Colonic mucosa (tissue), 4 donors: ENCODE measurements at places on chromosomes 5 and 9. TPM values are rescaled to one million over a fixed set of nuclear protein-coding genes. Genes with fewer than 3 reads are reported as not detected.

Gene ADAMTS13
- 4.2 TPM for total RNA-seq

DNA sequence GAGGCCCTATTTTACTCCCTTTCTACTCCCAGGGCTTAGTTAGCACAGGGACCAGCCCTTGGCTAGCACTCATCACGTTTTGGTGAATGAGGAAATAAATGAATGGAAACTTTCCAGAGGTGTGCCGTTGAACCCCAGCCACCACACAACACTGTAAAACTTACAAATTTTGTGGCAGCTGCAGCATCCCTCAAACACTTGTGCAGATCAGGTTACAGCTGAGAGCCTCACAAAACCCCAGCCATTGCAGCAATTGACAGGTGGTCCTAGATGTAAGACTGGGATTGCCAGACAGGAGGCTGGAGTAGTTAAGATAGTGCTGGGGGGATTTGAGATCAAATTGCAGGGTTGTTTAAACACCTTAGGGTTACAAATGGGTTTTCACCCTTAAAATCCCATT is 482.2 kb upstream of the KIF2A start:
- H3K36me3 ChIP-seq: no peaks in the 10 kb centered on the region
- no peak overlapping the region for H3K4me3 ChIP-seq
- DNase-seq: no peak
- no peaks in the 10 kb centered on the region for H3K4me1 ChIP-seq

Gene PCYOX1L
- 10.1 TPM for total RNA-seq

Gene BAAT
- not detected for total RNA-seq

DNA sequence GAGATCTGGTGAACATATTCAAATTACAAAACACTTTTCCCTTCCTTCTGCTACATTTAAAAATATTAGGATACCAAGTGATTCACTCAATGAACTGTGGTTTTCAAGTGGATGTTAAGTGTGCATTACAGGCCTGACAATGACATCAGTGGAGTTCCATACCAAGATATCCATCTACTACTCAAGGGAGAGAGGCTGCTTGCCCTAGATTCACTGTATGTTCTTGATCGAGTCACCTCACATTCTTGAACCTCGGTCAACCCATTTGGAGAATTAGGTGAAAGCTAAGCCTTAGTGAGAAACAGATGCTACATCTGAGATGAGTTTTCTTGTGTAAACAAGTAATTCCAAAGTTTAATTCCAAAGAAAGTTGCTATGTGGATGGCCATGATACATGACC is 142.2 kb downstream of the FGF10 start:
- H3K4me1 ChIP-seq: no peaks in the 10 kb centered on the region
- H3K36me3 ChIP-seq: no peaks in the 10 kb centered on the region
- no peak overlapping the region for H3K4me3 ChIP-seq
- DNase-seq: no peak
- H3K27me3 ChIP-seq: no peaks in the 10 kb centered on the region

DNA sequence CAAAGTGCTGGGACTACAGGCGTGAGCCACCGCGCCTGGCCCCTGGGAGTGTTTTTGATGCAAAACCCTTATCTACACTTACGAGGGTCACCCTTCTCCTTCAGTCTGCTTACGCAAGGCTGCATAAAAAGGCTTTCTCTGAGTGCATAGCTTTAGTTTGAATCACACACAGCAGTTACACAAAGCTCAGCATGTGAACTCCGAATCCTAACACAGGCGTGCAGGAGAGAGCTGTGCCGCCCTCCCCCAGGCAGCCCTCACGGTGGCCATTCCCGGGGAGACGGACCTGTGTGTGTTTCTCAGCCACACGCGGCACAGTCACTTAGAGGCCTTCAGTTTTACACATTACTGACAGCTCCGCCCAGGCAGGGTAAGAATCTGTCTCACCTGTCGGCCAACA is 26.7 kb downstream of the EXD3 start:
- no peaks in the 10 kb centered on the region for H3K36me3 ChIP-seq
- no peak overlapping the region for H3K4me3 ChIP-seq
- peaks cover under 1% of the 10 kb centered on the region for H3K4me1 ChIP-seq

GRCh38 chr9:88379352-88379751 is 8.9 kb upstream of the SPIN1 start:
- H3K4me3 ChIP-seq: no peak overlapping the region
- no peaks in the 10 kb centered on the region for H3K27me3 ChIP-seq
- no peak for DNase-seq
- no peaks in the 10 kb centered on the region for H3K4me1 ChIP-seq

GRCh38 chr9:118059484-118060278 is 355.5 kb downstream of the TLR4 start:
- no peaks in the 10 kb centered on the region for H3K27me3 ChIP-seq
- no peaks in the 10 kb centered on the region for H3K36me3 ChIP-seq
- no peak for DNase-seq
- H3K4me1 ChIP-seq: no peaks in the 10 kb centered on the region
- no peak overlapping the region for H3K27ac ChIP-seq

GRCh38 chr9:133615186-133615585 is 6.0 kb upstream of the FAM163B start:
- H3K4me1 ChIP-seq: no peaks in the 10 kb centered on the region
- no peaks in the 10 kb centered on the region for H3K36me3 ChIP-seq
- no peak for DNase-seq
- H3K27me3 ChIP-seq: no peaks in the 10 kb centered on the region
- H3K27ac ChIP-seq: no peak overlapping the region

GRCh38 chr9:108234811-108235210 is 621.0 kb downstream of the ACTL7B start:
- no peaks in the 10 kb centered on the region for H3K4me1 ChIP-seq
- H3K27me3 ChIP-seq: no peaks in the 10 kb centered on the region
- DNase-seq: no peak
- H3K27ac ChIP-seq: no peak overlapping the region
- no peaks in the 10 kb centered on the region for H3K36me3 ChIP-seq

DNA sequence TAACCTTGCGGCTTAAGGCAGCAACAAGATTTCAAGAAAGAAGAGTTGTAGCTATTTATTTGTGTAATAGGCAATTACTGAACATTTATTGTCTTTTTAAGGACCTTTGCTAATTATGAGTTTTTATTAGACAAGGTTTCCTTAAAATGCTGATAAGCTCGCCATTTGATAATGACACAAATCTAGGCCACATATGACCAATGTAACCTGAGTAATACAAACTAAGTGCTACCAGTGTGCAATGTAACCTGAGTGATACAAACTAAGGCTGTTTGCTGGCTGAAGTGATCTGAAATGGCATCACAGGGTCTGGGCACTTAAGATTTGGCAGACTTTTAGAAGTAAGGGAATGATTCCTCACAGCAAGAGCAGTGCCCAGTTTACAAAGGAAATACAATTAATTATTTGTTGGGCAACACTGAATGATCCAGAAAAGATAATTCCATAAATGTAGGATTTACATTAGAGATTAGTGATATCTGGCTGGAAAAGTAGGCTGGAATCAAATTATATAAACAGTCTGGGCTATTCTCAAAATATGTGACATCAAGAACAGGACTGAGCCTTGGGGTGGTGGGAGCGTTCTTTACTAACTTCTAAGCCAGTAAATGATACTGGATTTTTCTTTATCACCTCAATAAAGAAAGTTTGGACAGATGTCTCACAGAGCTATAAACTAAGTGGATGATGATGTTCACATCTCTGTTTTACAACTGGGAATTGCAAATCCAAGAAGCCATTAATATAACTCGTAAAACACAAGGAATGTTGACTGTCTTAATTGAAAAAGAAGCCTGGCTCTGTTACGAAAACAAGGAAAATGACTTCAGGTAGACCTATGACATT is 54.8 kb downstream of the MRPS27 start:
- no peaks in the 10 kb centered on the region for H3K36me3 ChIP-seq
- no peaks in the 10 kb centered on the region for H3K27me3 ChIP-seq
- H3K27ac ChIP-seq: no peak overlapping the region
- H3K4me1 ChIP-seq: no peaks in the 10 kb centered on the region

DNA sequence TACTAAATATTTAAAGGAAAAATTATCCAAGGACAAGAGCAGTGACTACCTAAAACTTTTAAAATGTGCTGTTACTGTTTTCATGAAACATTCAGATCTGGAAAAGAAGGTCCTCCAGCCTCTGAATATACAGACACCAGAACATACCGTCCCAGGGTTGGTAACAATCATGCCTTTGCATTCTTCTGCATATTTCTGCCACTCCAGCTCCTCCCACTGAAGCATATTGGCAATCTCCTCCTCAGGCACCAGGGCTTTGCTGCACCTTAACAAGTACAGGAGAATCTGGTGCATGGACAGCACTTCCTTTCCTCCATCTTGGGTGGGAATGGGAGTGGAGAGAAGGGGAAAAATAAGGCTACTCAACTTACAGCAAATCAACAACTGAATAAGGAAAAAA is 60.0 kb downstream of the DROSHA start:
- DNase-seq: no peak
- H3K4me1 ChIP-seq: no peaks in the 10 kb centered on the region
- no peak overlapping the region for H3K4me3 ChIP-seq

DNA sequence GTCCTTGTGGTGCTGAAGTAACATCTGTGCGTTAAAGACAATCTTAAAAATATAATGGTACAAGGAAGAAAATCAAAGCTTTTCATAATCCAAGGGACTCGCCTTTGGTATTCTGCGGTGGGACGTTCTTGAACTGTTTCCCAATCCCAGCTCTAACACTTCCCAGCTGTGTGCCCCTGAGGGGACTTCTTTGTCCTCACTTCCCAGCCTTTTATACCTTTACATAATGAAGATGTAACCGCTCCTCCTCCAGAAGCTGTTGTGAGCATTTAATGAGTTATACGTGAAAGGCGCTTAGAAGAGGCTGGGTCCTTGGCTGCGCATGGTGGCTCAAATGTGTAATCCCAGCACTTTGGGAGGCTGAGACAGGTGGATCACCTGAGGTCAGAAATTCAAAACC is 16.9 kb downstream of the STK10 start:
- no peak overlapping the region for H3K27ac ChIP-seq
- no peaks in the 10 kb centered on the region for H3K36me3 ChIP-seq
- H3K27me3 ChIP-seq: no peaks in the 10 kb centered on the region
- no peaks in the 10 kb centered on the region for H3K4me1 ChIP-seq

- H3K4me3 ChIP-seq: peak overlapping the region; percentile 65
- no peak for DNase-seq
- peak overlapping the region; percentile 96 for H3K27ac ChIP-seq
- no peaks in the 10 kb centered on the region for H3K4me1 ChIP-seq
Observed at GRCh38 chr9:133273098-133273497, 1.9 kb downstream of the ABO start.

DNA sequence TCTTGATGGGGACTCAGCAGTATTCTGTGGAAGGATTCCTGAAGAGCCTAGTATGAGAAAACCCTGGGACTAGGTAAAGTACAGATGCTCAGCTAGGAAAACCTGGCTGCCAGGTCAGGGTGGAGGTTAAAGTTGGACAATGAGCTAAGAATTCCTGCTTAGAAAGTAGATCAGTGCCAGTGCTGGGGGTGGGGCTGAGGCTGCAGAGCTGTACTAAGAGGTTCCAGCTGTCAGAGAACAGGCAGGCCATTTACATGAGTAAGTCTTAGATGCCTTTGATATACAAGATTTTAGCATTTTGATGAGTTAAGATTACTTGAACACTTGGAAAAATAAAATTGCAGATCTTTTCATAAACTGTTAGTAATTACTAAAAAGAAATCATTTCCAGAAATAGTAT is 332.3 kb upstream of the NUDT12 start:
- no peak for DNase-seq
- H3K27ac ChIP-seq: no peak overlapping the region
- H3K36me3 ChIP-seq: no peaks in the 10 kb centered on the region
- H3K27me3 ChIP-seq: no peaks in the 10 kb centered on the region
- H3K4me3 ChIP-seq: no peak overlapping the region
- H3K4me1 ChIP-seq: no peaks in the 10 kb centered on the region

Gene MYMK
- total RNA-seq: not detected
